ENCODE measurements at places on chromosomes 3 and 15. TPM values are rescaled to one million over a fixed set of nuclear protein-coding genes. Genes with fewer than 3 reads are reported as not detected.
A peak's percentile ranks its signal among the peaks of the same experiment; 100 is the strongest.

GRCh38 chr15:39713846-39714245 lies 68.8 kb downstream of the FSIP1 start:
- H3K27me3 ChIP-seq = no peaks in the 10 kb centered on the region
- no peak for DNase-seq
- no peaks in the 10 kb centered on the region for H3K4me1 ChIP-seq
- no peaks in the 10 kb centered on the region for H3K36me3 ChIP-seq
- H3K4me3 ChIP-seq = no peak overlapping the region

- H3K27ac ChIP-seq = no peak overlapping the region
- H3K4me3 ChIP-seq = no peak overlapping the region
- peaks cover 93% of the 10 kb centered on the region for H3K36me3 ChIP-seq
- H3K4me1 ChIP-seq = peaks cover 77% of the 10 kb centered on the region
Measured at GRCh38 chr3:111582120-111582474, 13.0 kb downstream of the ZBED2 start.

DNA sequence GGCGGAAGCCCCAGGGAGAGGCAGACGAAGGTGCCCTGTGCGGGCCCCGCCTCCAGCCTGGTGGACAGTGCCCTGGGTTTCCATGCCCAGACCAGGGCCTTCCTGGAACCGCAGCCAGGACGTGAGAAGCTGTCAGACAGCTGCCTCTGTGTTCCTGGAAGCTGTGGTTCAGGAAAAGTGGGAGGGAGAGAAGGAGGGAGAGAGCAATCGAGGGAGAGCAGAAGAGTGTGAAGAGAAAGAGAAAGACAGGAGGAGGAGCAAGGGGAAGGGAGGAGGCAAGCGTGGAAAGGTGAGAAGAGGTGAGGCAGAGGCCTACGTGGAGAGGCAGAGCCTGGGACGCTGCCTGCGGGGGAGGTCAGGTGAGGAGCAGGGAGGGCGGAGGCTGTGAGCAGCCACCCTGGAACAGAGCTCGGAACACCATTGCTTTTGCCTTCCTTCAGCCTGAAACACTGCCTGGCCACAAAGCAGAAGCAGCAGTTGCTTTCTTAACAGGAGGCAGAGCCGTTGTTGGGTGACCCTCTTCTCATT lies 18.6 kb downstream of the ZDHHC19 start:
- peak overlapping the region; percentile 91 for H3K27ac ChIP-seq
- no peaks in the 10 kb centered on the region for H3K27me3 ChIP-seq
- peaks cover 45% of the 10 kb centered on the region for H3K4me1 ChIP-seq
- H3K4me3 ChIP-seq = no peak overlapping the region
- no peak for DNase-seq

The SRGAP3 gene
- 5.9 TPM for total RNA-seq

The HES1 gene
- not detected for total RNA-seq

Measured in activated CD8-positive, alpha-beta T cell treated with anti-CD3 and anti-CD28 coated beads, Interleukin-2, amount 10 ng/mL, durations not matched to agents 7 days and 5 days (primary cell).